Cerebellar cortex (tissue), 1 donor: ENCODE measurements at places on chromosomes 13 and 19.

DNA sequence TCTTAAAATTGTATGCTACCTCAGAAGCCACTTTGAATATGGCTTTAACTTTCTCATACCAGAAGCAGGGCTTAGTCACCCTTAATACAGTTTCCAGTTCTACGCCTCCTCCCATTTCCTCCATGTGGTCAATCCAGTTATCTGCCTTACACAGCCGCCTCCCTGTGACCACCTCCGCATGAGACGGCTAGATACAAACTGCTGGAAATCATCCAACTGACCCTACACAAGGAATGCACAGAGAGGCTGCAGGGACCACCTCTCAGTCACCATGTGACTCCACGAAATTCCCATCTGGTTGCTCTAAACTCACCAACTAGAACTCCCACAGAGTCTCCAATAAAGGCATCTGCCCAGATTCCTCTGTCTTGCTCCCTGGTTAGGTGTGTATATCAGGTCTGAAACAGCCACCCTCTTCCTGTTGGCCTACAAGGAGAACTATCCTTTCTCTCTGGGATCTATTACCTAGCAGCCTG is 6.8 kb downstream of the ZNF564 start:
- DNase-seq: no peak

DNA sequence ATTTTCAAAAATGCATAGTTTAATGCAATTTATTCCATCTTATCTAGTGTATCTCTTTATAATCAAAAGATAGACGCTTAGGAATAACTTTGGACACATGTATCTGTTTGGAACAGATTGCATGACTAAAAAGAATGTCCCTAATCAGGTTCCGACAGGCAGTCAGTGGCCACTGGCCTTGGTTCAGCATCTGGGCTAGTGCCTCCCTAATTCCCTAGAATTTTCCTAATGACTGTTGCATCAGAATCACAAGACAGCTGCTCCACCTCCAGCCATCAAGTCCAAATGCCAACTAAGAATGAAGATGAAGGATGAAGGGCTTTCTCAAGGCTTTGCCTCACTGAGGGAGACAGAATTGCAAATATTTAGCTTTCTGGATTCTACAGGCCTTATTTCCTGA is 173.8 kb downstream of the EFNB2 start:
- no peak for DNase-seq

- no peak for DNase-seq
These were observed 45.6 kb downstream of the ZNF283 start for GRCh38 chr19:43872547-43873336.

DNA sequence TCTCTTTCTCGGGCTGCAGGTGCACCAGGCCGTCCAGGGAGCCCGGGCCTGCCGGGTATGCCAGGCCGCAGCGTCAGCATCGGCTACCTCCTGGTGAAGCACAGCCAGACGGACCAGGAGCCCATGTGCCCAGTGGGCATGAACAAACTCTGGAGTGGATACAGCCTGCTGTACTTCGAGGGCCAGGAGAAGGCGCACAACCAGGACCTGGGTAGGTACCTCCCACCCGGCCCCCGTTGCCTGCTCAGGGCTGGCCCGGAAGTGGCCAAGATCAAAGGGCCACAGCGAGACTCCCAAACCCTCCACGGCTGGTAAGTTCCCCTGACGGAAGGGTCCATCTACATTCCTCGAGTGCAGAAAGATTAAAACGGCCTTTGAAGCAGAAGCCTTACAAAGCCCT is 55.1 kb downstream of the RAB20 start:
- DNase-seq: no peak

GRCh38 chr13:56352901-56353300 is 787.8 kb upstream of the PRR20A start:
- no peak for DNase-seq

DNA sequence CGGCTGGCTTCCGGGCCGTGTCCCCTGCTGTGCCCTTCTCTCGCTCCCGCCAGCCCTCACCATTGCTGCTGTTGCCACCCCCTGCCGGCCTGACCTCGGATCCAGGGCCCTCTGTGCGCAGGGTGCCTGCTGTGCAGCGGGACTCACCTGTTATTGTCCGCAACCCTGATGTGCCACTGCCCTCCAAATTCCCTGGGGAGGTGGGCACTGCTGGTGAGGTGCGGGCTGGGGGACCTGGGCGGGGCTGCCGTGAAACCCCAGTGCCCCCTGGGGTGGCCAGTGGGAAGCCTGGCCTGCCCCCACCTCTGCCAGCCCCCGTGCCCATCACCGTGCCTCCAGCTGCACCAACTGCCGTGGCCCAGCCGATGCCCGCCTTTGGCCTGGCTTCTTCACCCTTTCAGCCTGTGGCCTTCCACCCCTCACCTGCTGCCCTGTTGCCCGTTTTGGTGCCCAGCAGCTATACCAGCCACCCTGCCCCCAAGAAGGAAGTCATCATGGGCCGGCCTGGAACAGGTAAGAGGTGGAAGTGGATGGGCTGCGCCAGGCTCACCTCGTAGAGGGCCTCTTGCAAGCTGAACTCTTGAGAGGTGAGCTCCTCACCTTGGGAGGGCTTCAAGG is 5.1 kb downstream of the CIC start:
- no peak for DNase-seq

DNA sequence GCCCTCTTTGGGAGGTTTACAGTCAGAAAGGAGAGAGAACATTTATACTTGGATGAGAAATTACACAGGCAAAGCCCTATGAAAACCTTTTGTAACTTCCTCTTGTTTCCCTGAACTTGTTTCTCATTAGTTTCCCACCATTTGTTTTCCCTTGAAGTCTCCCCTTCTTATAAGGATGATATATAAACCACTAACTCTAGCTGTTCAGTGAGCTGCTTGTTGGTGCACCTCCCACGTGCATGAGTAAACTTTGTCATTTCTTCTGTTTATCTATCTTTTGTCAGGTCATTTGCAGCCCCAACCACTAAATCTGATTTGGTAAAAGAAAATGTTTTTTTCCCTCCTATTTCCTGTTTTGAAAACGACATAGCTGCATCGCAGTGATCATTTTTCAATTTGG is 919.9 kb downstream of the SLITRK1 start:
- no peak for DNase-seq

GRCh38 chr13:25731037-25731436 is 320.8 kb downstream of the SHISA2 start:
- no peak for DNase-seq

GRCh38 chr13:24748061-24748400 is 15.9 kb upstream of the RNF17 start:
- DNase-seq: no peak

DNA sequence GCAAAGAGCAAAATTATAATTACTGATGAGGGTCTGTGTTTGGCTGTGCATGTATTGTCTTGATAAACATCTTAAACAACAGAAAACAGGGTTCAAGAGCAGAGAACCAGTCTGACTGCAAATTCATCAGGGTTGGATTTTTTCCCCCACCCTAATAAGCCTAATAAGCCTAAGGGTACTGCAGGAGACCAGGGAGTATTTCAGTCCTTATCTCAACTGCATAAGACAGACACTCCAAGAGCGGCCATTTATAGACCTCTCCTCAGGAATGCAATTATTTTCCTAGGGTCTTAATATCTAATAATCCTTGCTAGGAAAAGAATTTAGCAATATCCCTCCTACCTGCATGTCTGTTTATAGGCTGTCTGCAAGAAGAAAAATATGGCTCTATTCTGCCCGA is 2011.5 kb upstream of the PCDH20 start:
- no peak for DNase-seq

- peak; percentile 71 for DNase-seq
These were observed 451 bp upstream of the ICAM5 start for GRCh38 chr19:10289167-10289835.

DNA sequence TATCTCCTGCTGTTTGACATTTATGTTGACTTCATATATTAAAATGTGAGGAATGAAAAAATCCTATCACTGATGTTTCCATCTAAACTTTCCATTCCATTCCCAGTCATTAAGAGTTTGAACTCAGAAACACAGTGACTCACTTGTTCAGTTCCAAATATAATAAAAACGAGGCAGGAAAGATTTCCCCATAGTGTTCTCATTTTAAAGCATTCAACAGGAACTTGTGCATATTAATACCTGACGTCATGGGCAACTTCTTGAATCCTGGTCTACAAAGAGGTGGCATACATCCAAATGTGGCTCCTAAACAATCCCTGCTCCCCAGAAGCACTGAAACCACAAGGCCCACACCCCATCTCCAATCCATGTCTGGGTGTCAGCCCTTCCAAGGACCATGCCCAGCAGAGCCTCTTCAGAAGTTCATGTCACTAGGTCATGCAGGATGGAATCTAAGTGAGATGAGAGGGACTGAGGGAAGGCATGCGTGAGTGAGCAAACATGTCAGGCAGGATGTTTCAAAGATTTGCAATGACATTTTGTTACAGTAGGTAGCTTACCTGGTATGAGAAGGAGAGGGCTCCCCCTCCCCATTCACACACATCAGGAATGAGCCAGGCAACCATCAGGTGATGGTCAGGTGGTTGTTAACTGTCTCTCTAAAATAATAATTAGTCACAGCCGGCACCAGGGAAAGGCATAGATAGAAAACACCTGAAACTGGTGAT is 9.4 kb upstream of the ERVV-2 start:
- DNase-seq: no peak

GRCh38 chr13:112972867-112973576 is 4.0 kb downstream of the MCF2L start:
- peak; percentile 41 for DNase-seq

- no peak for DNase-seq
These were observed 15.9 kb downstream of the EPN1 start for GRCh38 chr19:55690769-55691545.

DNA sequence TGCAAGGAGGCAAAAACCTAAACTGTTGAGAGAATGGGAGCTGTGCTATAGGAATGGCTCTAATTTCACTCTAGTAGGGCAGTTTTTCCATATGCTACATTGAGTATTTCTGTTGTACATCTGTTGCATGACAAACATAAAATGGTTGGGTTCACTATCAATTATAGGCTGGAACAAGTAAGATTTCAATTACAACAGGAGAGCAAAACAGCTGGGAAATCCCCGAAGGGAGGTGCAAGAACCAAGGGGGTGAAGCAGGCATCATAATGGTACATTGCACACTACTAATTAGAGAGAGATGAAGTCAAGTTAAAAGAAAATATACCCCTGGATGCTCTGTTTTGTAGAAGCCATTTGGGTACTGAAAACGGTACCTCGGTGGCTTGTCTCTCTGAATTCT is 389.5 kb downstream of the PCDH9 start:
- no peak for DNase-seq

DNA sequence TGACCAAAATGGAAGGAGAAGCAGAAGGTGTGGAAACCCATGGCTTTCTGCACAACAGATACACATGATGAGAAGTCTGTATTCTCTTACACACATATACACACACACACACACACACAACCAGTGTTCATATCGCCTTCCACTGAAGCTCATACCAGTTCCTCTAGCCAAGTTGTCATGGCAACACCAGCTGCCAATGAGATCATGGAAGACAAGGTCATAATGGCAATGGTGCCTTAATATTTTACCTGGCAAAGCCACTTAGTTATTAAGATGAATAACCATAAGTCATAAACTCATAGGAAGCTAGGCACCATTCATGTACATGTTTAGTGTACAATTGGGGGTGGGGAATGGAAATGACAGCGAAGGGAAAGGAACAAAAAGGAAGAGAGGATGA is 2.6 kb upstream of the DHRS12 start:
- DNase-seq: peak; percentile 41

DNA sequence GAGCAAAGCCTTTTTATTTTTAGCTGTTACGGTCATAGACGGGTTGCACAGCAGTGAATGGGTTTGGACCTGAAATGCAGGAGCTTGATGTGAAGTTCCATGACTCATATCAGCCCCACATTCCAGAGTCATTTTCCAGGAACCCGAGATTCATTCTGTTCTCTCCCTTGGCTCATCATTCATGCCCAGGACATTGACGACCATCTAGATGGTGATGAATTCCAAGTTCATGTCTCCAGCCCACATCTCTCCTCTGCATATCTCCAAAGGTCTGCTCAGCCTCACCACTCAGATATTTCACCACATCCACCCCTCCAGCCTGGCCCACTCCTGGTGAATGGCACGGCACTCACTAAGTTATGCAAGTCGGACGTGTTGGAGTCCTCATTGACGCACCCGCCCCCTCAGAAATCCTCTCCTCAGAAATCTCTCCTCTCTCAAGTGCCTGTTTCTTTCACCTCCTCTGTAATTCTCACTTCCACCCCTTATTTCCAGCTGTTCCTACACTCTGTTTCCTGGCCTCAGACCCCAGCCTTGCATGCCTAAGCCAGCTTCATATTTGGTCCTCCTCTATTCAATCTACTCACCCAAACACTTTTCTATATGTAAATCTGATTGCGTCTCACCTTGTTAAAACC is 83.1 kb downstream of the ALOX5AP start:
- DNase-seq: no peak

DNA sequence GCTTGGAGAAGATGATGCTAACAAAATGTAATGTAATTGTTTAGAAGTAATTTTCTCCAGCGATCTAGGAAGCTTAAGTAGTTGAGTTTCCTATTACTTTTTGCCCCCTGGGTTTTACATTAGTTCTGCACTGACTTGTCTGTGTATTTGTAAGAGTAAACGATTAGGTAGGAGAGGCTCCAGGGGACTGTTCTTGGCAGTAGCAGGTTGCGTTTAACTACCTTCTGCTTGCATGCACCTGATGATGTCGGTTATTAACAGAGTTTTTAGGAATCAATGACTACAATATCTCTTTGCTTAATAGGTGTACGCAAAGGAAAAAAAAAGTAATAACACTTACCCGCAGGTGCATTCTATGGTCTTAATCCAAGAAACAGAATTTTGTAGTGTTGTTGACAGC is 18.3 kb upstream of the UGGT2 start:
- no peak for DNase-seq

DNA sequence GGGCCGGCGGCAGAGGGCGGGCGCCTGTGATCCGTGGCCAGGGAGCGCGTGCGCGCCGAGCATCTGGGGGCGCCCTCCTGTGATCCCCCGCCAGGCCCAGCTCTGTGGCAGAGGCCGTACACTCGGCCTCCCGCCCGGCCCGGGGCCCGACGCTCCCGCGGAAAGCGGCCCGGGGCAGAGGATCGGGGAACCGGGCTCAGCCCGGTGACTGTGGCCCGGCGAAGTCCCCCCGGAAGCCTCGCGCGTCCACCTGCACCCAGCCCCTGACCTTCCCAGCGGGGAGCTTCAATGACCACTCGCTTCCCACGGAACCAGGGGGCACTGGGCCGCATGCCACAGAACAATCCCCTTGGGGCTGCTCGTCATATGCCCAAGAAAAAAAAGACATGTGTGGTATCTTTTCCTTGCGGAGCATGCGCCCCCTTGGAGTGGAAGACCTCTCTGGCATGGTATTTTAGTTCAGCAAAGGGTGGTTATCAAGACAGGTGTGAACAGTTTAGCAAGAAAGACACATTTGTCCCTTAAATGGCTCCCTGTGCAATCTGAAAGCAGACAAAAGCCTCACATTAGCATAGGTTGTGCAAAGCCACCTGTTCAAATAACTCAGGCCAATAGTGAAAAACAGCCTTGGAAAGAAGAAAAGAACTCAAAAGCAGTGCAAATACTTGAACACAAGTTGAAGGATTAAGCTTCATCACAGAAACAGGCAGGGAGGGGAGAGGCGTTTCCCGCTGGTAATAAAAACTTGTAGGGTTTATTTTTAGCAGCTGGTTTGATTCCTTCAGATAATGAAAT is 290.9 kb upstream of the SOX21 start:
- DNase-seq: no peak

DNA sequence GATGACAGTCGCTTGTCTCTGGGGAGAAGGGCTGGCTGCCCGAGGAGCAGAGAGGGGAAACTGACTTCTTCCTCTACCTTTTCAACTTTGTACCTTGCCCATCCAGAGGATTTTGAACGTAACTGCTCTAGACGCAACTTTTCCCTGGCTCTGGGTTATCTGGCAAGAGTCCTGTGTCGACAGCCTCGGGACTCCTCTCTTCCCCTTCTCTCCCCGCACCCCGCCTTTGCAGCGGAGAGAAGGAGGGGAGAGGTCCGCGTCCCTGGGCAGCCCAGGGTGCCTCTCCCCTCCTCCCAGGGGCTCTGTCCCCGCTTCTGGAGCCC is 574 bp downstream of the SH3GL1 start:
- DNase-seq: no peak
